NCI-H82 (cell line): ENCODE measurements at places on chromosomes 6 and 20.

DNA sequence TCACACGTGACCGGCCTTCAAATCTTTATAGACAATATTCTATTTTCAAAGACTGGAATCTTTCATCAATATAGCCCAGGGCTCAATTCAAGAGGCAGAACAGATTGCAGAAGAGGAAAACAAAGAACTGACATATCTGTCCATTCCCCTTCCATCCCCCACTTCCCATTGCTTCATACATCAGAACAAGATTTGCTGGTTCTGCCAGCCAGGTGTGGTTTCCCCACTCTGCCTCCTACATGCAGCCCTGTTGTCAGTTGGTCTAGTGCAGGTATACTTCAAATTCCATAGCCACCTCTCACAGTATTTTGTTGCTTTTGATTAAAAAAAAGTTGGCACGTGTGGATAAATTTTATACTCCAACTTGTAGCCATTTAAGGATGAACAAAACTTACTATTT is 174.9 kb downstream of the CD109 start:
- no peak for DNase-seq

- DNase-seq: peak; percentile 93
Observed at GRCh38 chr6:38149531-38149930, 330.0 kb downstream of the ZFAND3 start.

DNA sequence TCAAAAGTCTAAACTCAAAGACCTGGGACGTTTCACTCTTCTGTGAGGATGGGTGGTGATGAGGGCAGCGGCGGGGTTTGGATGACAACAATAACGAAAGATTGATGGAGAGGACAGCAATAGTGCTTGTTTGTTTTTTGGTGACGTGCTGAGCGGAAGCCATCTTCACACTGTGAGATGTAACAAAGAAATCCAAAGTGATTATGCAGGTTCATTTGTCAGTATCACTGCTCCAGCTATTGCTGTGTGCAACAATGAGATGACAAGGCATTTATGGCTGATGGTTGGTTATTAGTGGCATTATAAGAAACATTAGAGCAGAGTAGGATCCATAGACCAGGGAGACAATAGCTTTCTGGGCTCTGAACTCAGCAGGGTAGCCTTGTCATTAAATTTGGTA is 306.7 kb downstream of the RNF144B start:
- DNase-seq: no peak

DNA sequence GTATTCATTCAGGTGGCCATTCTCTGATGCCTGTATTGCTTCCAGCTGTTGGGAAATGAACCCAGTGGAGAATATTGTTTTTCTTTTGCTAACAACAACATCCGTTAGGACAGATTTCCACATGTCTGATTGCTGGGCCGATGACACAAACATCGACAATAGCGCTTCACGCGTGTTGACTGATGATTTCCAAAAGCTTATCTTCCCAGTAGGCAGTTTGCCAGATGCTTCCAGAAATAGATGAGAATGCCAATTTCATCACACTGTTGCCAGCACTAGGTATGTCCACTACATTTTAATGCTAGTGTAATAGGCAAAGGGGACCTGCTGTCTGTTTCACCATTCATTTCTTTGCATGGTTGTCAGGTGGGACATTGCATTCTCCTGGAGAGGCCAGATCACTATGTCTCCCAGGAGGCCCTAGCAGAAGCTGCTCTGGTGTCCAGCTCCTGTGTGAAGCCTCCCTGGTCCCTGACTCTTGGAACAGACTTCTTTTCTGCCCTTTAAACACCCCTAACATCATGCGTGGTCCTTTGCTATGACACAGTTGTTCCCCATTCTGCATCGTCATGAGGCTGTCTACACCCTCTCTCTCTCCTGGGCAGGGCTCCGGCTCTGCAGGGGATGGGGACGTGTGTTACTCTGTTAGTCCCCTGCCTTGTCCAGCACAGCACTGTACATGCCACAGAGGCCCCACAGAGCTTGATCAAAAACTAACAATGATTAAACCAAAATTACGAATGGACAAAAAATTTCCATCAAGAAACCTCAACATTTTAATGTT is 181.6 kb downstream of the CDH26 start:
- no peak for DNase-seq

DNA sequence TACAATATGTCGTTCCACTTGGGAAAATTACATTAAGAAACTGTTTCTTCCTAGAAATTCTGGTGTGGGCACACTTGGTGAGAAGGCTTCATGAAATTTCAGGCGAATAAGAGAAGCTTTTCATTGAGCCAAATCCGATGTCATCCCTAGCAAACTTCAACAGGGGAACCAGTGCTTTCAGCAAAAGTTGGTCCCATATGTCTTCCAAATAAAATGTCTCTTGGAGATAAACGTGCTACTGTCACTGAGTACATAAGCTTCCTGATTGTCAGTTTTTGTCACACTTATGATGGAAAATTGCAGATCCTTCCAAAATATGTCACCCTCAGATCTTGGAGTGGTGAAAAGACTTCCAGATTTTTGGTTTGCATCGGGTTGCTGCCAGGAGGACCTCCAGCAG is 31.1 kb upstream of the SLC35A1 start:
- no peak for DNase-seq

DNA sequence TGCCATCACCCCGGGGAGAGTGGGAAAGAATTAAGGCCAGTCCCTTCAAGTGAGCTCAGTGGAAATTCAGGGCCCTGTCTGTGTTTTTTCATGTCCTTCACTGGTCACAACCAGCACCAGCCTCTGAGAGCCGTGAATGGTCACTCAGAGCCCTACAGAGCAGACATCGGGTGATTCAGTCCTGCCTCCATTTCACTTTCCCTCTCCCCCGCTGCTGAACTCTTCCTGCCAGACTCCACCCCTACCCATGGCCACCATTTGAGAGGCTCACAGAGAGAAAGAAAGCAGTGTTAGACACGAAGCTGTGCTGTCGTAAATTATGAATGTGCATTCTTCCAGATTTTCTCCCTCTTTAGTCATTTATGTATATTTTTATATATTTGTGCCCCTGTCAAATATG is 5.4 kb downstream of the R3HDML start:
- DNase-seq: no peak

- DNase-seq: peak; percentile 38
Observed at GRCh38 chr20:10225439-10226060, 6.9 kb downstream of the SNAP25 start.

- no peak for DNase-seq
Observed at GRCh38 chr6:53744321-53744720, 50.5 kb upstream of the LRRC1 start.

DNA sequence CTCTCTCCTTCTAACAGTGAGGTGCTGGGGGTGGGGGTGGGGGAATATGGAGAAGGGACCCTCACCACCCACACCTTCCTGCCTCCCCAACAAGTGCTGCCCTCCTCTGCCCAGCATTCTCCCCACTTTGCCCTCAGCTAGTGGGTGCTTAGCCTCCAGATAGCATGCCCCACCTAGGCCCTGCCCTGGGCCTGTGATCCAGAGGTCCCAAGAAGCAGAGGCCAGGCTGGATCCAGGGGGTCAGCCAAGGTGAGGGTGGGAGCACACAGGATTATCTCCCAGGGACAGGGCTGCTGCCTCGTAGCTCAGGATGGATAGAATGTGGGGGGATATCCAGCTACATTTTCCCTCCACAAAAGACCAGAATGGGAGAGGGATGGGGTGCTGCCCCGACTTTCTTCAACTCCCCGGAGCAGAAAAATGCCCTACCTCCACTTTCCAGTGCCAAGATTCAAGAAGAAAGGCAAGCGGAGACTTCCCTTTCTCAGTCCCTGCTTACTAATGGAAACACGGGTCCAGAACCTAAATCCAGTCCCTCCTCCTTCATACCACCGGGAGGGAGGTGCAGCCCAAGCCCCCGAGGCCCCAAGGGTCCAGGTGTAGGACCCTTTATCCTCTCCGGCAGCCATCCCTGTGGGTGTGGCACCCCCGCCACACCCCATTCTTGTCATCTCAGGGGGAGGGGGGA is 987 bp downstream of the ADISSP start:
- DNase-seq: peak; percentile 53

DNA sequence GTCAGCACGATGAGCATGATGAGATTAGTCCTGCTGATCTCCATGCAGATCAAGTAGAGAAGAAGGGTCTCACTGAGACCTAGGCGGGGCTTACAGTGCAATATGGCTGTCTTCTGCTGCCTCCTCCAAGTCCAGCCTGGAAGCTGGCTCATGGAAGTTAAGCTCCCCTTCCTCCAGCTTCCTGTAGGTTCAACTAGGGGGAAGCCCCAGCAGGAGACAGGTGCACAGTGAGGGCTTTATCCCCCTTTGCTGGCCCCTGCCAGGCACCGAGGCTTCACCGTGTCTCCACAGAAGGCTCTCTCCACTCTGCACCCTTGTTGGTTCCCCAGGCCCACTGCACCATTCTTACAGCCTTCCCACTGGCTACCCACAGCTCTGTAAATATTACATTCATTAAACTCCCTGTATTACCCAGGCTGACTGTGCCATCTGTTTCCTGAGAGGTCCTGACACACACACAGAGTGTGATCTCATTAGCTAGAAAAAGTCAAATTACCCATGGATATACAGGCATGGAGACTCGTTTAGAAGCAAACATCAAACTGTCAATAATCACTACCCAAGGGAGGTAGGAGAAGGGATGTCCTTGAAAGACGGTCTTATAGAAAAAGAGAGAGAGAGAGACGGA is 90.4 kb downstream of the SLC2A10 start:
- DNase-seq: peak; percentile 99
